ENCODE measurements at places on chromosomes 4 and X.

GRCh38 chrX:41732260-41732659 lies 8.3 kb downstream of the GPR82 start:
- DNase-seq = no peak

DNA sequence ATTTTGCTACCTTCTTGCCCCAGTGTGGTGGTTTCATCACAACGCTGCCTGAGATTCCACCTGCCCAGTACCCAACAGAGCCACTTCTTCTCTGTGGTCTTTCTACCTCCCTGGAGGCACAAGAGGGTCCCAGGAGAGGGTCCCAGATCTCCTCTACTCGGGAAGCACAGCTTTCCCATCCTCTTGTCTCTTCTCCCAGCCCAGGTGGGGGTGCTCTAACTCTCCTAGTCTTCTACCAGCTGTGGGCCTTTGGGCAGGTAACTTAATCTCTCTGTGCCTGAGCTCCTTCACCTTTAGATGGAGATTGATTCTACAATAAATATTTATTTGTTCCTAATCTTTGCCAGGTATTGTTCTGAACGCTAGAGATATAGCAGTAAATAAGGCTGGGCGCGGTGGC lies 1.8 kb upstream of the HPGDS start:
- no peak for DNase-seq

- no peak for DNase-seq
Observed at GRCh38 chr4:88939697-88940096, 117.3 kb downstream of the FAM13A start.

GRCh38 chrX:24201216-24201615 lies 51.7 kb downstream of the ZFX start:
- no peak for DNase-seq

GRCh38 chr4:36244257-36245082 lies at the start of gene ARAP2:
TSS of gene ARAP2 (minus strand) at chr4:36244514. CDS start at chr4:36229486, 15,028 bp downstream.
- peak; percentile 79 for DNase-seq

- no peak for DNase-seq
Observed at GRCh38 chr4:20711335-20711734, 11.1 kb downstream of the PACRGL start.

DNA sequence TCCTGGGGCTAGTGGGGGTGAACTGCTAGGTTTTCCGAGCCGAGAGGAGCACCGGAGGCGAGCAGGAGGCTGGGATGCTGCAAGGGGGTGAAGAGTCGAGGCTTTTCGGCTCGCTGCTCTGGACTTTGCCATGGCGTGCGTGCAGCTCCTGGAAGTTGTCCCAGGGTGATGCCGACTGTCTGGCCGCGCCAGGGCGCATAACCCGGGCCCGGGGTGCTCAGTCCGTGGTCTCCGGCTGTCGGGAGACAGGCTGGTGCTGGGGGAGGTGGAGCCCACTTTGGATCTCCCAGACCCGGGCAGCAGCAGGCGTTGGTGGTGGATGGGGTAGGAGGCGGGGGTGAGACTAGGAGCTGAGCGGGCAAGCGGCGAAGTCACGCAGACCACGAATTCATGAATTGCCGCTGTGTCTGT lies 793 bp downstream of the GRIA3 start:
- no peak for DNase-seq

DNA sequence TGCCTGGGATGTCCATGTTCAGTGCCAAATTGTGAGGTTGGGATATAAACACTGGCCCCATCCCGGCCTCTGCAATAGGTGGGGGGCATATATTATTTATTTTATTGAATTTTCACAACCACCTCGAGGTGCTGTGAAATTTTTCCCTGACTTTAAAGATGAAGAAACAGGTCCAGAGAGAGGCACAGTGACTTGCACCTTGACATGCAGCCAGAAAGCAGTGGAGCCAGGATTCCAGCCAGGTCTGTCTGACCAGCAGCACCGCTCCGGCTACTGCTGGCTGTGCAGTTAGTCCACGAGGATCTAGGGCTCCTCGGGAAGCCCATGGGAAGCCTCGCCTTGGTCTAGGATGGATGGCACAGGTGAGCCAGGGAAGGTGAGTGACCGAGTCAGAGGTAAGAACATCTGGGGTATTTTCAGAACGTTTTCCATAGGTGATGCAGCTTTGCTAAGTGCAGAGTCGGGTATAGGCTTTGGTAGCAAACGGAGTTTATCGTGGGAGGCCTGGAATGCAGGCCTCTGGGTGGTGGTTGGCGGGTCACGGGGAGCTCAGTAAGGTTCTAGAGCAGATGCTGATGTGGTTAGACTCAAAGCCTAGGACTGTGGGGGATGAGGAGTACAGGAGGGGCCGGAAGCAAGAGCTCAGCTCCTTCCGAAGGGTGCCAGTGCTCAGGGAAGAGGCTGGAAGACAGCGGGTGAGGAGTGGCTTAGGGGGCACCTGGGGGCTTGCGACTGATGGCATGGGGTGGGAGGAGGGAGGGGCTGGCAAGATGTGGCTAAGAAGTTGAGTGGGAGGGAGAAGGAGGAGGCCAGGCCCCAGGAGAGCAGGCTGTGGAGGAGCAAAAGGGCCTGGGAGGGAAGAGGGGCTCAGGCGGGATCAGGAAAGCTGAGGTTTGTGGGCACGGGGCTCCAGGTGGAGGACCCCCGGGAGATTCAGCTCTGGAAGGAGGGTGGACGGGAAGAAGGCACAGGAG lies 107.7 kb upstream of the LRPAP1 start:
- DNase-seq = no peak

DNA sequence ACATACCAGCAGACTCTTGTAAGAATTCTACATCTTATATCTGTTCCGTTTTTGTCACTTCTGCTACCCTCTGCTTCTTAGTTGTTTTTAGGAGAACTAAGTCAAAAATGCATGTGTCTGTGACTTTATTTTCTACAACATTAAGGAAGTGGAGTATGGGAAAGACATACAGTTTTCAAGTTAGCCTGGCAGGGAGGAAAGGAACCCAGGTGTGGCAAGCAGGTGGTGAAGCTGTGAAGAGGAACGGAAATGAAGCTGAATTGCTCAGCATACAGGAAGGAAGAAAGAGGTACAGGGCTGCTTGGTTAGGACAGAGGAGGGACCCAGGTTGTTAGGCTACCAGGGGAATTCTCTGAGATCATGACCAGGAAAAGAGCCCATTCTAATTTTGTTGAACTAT lies 9.4 kb downstream of the GPRIN3 start:
- DNase-seq = peak; percentile 59

GRCh38 chr4:7736436-7737267 lies 203.0 kb downstream of the AFAP1 start:
- no peak for DNase-seq

DNA sequence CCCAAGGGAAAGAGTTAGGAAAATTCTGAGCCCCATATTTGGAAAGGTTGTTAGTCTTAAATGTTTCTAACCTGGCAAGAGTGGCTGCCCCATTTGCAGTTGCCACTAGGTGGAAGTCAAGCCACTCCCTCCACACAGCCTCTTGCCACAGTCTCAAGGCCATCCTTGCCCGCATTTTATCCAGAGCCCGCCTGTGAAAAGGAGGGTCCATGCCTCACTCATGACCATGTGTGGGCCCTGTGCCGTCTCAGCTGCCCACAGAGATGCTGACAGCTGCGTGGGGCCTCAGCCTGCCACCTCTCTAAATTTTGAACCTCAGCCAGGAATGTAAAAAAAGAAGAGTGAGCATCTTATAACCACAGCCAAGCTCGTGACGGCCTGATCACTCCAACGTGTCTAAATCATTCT lies 201.5 kb upstream of the FAM241A start:
- no peak for DNase-seq

- DNase-seq = no peak
Observed at GRCh38 chr4:101184668-101185067, 162.7 kb downstream of the PPP3CA start.

- DNase-seq = no peak
Observed at GRCh38 chr4:130329036-130329435, 1233.1 kb downstream of the C4orf33 start.

DNA sequence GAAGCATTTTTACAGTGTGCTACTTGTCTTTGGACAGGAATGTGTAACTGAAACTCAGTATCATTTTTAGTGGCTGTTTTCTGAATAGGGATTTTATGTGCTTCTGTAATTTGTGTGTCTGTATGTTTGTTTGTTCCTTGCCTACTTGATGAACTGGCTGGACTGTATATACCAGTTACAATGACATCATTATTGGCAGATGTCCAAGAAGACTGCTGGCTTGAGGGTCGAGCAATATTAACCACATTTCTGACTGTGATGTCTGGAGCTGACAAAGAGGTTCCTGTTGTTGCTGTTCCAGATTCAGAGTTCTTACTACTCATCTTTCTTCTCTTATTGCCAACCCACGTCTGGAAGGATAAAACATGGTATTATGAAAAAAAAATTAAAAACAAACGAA lies 33.0 kb downstream of the HDX start:
- no peak for DNase-seq

- DNase-seq = no peak
Observed at GRCh38 chr4:5996641-5997040, 21.6 kb downstream of the C4orf50 start.

GRCh38 chr4:140928880-140929279 lies 172.7 kb upstream of the TBC1D9 start:
- DNase-seq = no peak

DNA sequence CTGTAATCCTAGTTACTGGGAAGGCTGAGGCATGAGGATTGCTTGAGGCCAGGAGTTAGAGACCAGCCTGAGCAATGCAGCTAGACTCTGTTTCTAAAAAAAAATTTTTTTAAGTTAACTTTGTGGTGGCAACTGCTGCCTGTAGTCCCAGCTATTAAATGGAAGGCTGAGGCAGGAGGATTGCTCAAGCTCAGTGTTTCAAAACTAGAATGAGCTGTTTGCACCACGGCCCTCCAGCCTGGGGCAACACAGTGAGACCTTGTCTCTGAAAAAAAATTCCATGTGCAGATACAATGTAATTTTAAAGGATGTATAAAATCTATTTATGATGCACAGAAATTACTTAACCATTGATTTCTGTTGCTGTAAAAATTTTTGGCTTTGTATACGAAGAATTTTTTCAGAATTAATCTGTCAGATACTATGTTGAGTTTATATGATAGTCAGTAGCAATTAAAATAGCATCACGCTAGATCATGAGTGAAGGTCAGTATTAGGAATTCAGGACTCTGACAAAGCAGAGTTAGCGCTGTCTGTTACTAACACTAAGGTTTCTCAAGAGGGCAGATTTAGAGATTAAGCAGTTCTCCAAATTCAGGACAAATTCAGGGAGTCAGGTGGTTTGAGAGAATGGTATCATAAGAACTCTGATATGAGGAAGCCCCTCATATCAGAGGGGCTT lies 8.3 kb upstream of the AGA start:
- DNase-seq = no peak

DNA sequence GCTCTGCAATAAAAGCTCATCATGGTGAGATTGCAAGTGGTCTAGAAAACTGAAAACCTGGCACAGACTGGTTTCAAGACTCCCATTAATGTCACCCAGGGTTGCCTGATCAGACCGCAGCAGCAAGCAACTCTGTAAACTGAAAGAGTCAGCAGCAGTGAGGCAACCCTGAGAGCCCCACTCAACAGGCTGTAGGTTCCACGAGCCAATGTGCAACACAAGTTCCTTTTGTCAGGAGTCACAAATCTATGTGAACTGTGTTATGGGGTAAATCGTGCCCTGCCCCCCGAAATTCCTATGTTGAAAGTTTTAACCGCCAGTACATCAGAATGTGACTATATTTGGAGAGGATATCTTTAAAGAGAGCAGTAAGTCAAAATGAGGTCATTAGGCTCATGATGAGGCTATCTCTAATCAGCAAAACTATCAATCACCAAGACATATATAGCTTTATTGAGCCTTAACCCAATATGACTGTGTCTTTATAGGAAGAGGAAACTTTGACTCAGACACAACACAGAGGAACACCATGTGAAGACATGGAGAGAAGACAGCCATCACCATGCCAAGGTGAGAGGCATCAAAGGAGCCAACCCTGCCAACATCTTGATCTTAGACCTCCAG lies 94.0 kb downstream of the FBXO8 start:
- DNase-seq = no peak

DNA sequence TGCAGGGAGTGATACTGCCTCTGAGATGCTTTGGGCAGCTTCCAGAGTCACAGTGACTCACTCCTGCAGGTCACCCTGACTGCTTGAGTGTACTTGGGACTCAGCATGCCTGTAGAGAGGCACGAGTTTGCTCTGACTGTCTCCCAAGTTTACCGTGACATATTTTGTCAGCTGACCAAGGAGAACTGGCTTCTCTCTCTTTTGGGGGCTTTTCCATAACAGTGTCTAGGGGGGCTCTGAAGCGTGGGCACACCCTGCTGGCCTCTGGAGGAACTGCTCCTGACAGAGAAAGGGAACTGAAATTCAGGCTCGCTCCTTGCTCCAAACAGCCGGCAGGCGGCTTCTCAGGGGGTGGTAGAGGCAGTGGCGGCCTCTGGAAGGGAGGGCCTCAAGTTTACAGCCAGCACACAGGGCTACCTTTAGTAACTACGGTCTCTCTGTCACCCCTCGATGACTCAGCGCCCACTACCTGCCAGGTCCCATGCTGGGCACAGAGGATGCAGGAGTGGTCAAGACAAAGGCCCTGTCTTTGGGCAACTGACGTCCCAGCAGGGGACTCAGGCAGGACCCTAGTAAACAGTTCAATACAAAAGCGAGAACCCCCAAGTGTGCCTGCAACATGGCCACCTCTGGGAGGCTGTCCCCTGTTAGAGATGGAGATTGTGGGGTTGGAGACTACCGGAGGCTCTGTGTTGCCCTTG lies 17.8 kb downstream of the ZNF185 start:
- DNase-seq = no peak

GRCh38 chrX:129925305-129926092 lies 19.5 kb downstream of the UTP14A start:
- peak; percentile 81 for DNase-seq

GRCh38 chr4:82957045-82957444 lies 53.6 kb downstream of the LIN54 start:
- DNase-seq = no peak

GRCh38 chr4:134365852-134366251 lies 164.3 kb upstream of the PABPC4L start:
- no peak for DNase-seq

GRCh38 chr4:97761445-97762114 lies 381.7 kb downstream of the STPG2 start:
- no peak for DNase-seq

DNA sequence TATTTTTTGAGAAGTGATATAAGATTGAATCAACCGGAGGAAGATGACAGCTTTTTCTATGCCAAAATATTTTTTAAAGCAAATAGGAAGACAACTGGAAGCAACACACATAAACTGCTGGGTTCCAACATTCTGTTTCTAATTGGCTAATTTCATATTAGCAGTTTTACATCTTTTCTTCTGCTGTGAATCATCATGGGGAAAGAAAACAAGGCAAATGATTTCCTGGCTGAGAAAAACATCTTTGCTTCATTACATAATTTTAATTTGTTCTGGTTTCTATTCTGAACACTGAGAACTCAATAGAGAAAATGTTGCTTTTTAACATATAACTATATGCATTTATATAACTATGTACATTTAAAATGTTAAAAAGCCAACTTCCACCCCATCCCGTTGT lies 2518.5 kb downstream of the ARAP2 start:
- no peak for DNase-seq

DNA sequence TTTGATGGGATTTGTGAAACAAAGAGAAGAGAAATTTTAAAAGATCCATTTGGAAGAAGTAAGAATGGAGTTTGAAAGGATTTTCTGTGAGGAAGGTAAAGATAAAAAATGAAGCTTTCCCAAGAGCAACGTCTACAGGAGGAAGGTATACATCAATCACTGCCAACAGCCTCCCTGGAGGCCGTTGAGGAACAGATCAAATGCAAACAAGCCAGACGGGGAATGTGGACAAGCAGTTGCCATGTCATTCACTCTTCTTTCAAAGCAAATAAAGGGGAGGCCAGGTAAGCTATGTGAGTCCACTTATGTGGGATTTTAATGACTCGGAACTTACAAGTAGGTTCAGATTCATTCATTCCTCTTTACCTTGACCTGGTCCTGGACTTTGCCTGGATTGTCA lies 1020.5 kb upstream of the AGA start:
- DNase-seq = no peak

- DNase-seq = no peak
Observed at GRCh38 chrX:87961471-87961870, 443.9 kb downstream of the KLHL4 start.

All from CD4-positive, alpha-beta T cell treated with Interleukin-15 for 4 hours (primary cell).